ENCODE measurements at places on chromosomes 12 and 14.

DNA sequence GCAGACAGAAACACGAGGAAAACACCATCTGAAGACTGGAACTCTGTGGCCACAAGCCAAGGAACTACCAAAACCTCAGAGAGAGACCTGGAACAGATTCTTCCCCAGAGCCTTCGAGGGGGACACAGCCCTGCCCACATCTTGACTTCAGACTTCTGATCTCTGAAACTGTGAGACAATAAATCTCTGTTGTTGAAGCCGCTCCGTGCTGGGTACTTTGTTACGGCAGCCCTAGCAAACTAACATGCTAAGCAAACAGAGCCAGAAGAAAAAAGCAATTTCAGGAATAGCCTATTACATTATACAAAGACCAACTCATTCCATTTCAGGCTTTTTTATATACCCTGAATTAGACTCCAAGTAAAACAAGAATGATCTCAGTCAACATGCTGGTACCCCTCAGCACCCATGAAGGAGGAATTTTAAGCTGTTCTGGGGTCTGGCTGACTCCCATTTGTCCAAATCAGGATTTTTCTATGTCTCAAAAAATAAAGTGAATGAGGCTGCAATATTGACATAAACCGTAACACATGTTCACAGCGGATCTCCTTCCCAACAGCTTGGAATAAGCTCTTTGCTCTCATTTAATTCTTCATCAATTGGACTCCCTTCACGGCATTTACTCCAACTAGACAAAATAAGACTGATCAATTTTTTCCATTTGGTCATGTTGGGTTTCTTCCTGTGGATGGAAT is 190.1 kb downstream of the FOXN3 start:
- no peak for DNase-seq

GRCh38 chr12:111598637-111599452 is at the start of gene ATXN2:
ATXN2 (minus strand) TSS chr12:111599315; CDS start chr12:111599034, 281 bp downstream.
- DNase-seq: peak; percentile 33

- DNase-seq: no peak
Measured at GRCh38 chr14:51386983-51387735, 147.1 kb downstream of the TMX1 start.

DNA sequence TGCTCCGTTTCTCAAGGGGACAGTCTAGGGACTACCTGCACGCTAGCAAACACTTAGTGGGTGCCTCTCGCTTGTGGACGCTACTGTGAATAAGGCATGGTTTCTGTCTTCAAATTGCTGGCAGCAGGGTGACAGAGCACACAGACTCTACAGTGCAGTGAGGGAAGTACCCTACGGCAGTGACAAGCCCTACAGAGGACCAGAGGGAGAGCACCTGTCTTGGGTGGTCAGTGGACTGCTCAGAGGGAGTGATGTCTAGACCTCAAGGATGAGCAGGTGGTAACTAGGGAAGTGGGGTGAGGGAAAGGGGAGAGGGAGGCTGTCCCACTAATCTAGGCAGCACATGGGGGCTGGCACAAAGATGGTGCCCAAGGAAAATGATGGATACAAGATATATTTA is 160.5 kb downstream of the RBM19 start:
- no peak for DNase-seq

- no peak for DNase-seq
Measured at GRCh38 chr12:71135812-71136176, 22.0 kb downstream of the TSPAN8 start.

GRCh38 chr14:57246933-57247657 is 21.6 kb downstream of the EXOC5 start:
- DNase-seq: no peak

Measured in stimulated activated CD8-positive, alpha-beta memory T cell treated with anti-CD3 and anti-CD28 coated beads, Interleukin-2, amount 100 ng/mL, for 1 hour (primary cell).